Glomerular endothelial cell (primary cell): ENCODE measurements at places on chromosomes 16 and 17. TPM values are rescaled to one million over a fixed set of nuclear protein-coding genes. Genes with fewer than 3 reads are reported as not detected.

- no peak for DNase-seq
These were observed 1.2 kb upstream of the DLX4 start for GRCh38 chr17:49967621-49968404.

GRCh38 chr16:20300312-20301097, 26.8 kb downstream of the GP2 start:
- DNase-seq: peak; percentile 7

- DNase-seq: no peak
These were observed 204.9 kb downstream of the AXIN2 start for GRCh38 chr17:65356536-65356935.

DNA sequence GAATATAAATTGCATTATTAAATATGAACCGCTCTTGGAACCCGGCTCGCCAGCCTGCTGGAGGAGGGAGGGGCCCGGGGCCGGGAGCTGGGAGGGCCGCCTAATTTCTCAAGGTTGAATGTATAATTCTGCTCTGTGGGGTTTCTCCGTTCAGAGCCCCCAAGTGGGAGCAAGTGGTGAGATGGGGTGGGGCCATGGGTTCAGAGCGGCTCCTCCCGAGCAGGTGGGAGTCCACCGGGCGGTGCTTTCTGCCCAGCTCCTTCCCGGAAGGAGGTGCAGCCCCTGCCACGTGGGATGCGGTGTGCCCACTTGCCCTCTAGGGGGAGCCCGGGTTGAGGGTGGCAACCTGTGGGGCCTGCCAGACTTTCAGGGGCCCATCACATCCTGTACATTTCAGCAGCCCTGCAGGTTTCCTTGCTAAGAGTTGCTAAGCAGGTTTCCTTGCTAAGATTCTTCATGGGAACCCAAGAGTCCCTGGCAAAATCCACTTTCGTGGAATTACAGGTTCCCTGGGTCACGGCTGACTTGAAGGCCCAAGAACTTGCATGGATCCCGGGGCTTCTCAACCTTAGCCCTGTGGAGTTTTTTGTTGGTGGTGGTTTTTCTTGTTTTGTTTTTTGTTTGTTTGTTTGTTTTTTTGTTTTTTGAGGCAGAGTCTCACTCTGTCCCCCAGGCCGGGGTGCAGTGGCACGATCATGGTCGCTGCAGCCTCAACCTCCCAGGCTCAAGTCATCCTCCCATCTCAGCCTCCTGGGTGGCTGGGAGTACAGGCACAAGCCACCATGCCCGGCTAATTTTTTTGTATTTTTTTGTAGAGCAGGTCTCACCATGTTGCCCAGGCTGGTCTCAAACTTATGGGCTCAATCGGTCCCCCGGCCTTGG, 196.7 kb upstream of the GSE1 start:
- no peak for DNase-seq

Gene PKMYT1
- total RNA-seq: 9.0 and 12.9 TPM in 2 replicates

Gene RNU2-1
- not detected in 2 replicates for total RNA-seq

DNA sequence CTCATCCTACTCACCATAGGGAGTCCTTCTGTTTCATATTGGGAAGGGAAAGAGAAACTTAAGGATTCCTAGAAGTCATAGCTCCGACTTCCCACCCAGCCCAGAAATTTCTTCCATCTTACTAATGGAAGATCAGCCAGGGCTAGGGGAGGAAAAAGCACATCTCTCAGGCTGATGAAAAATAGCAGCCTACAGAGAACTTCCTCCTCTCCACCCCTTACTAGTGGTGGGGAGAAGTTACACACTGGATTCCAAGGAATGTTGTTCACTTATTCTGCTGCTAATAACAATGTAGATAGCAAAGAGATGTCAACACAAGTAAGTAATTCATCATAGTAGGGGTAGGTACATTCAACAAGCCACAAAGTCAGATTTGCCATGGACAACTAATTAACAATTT, 94.4 kb downstream of the SPACA3 start:
- DNase-seq: no peak

DNA sequence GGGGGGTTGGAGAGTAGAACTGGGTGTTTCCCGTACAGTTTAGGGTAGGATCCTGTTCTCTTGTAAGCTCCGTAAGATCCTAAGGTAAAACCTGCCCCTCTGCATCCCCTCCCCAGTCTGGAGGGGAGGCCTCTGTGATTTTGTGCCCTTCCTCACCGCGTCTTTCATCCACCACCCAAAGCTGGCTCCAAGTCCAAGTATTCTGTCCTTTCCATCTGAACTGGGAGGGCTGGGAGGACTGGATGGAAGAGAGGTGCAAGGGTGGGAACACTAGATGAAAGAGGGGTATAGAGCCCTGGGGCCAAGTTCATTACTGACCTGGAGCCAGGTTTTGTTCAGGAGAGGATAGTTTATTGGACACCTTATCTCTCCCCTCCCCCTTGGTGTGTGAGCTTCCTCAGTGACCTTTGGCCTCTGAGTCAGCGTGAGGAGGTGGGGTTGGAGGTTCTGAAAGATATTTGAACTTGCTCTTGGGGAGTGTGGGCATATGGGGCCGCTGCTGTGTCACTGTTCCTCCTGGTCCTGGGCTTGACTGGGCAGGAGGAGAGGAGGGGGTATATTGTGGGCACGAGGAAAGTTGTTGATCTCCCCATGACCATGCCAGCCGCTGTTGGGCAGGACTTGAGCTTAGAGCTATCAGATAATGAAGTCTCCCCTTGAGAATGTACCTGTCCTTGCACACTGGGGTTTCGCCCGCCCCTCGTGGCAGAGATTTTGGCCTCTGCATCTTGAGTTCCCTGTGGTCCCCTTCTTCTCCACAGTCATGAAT, 1.6 kb downstream of the LASP1 start:
- DNase-seq: no peak

GRCh38 chr17:81076141-81076679, 41.3 kb downstream of the BAIAP2 start:
- no peak for DNase-seq

- DNase-seq: no peak
These were observed at the start of gene IRX6 for GRCh38 chr16:55323637-55324271. IRX6 (plus strand) TSS chr16:55324203; CDS start chr16:55325092, 889 bp downstream.
